ENCODE measurements at places on chromosomes 2 and 18. TPM values are rescaled to one million over a fixed set of nuclear protein-coding genes. Genes with fewer than 3 reads are reported as not detected.

The NABP1 gene
- total RNA-seq = 5.0 TPM

- H3K4me1 ChIP-seq = peaks cover 4% of the 10 kb centered on the region
- no peaks in the 10 kb centered on the region for H3K36me3 ChIP-seq
- H3K27ac ChIP-seq = no peak overlapping the region
- H3K4me3 ChIP-seq = no peak overlapping the region
- no peak for DNase-seq
Measured at GRCh38 chr2:1787755-1788477, 43.6 kb upstream of the PXDN start.

The PKDCC gene
- 48.0 TPM for total RNA-seq

The SP140 gene
- 1.7 TPM for total RNA-seq

DNA sequence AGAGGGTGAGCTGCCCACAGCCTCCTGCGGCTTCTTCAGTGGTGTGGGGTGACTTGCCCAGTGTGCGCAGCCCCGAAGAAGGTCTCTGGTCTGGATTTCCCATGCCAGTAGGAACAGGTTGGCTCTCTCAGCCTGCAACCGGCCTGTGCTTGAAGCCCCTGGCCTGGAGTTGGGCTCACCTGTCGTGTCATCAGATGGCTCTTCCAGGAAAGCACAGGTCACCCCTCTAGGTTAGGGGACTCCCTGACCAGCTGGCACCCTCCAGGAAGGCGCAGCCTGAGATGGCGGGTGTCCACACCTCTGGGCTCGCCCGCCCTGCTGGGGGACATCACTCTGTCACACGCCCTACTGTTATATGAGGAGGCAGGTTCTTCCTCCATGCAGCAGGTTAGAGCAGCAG is 179.8 kb downstream of the SEPTIN10 start:
- no peak overlapping the region for H3K27ac ChIP-seq
- no peak overlapping the region for H3K4me3 ChIP-seq
- H3K36me3 ChIP-seq = no peaks in the 10 kb centered on the region
- no peaks in the 10 kb centered on the region for H3K4me1 ChIP-seq
- DNase-seq = no peak

DNA sequence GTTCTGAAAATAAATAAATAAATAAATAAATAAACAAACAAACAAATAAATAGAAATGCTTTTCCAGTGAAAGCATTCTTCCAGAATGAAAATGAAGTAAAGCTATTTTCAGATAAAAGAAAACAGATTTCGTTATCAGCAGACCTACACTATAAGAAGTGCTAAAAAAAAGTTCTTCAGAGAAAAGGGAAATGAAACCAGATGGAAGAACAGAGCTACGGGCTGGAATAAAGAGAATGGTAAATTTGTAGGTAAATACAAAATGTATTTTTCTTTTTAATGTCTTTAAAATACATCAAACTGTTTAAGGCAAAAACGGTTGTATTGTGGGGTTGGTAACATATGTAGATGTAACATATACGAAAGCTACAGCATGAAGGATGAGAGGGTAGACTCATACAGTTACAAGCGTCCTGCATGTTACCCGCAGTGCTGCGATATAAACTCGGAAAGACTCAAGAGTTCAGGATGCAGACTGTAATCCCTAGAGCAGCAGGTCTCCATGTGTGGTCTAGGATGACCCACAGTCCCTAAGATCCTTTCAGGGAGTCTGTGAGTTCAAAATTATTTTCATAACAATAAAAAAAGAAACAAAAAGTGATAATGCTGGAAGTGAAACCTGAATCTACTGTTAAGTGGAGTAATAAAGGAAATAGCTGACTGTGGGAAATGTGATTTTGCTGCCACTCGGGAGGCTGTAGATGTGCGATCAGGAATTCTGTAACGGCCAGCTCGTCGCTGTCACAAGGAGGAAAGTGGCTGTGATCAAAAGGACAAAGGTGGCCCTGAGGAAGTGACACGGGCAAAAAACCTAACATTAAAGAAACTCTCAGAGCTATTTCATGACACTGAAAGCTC is 5.3 kb upstream of the RAB12 start:
- H3K27ac ChIP-seq = no peak overlapping the region
- H3K27me3 ChIP-seq = peaks cover 9% of the 10 kb centered on the region
- H3K4me1 ChIP-seq = peaks cover 5% of the 10 kb centered on the region
- no peak overlapping the region for H3K4me3 ChIP-seq

DNA sequence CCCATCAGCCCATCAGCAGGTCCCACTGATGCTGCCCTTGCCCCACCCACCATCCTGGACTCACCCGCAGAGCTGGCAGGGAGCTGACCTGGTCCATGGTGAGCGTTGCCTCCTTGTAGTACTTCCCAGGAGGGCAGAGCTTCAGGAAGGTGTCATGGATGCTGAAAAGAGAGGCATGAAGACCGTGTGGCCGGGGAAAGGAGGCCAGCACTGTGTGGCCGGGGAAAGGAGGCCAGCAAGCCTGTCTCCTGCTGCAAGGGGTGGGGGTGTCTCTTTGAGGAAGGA is 11.9 kb downstream of the CIB4 start:
- no peaks in the 10 kb centered on the region for H3K36me3 ChIP-seq
- H3K4me3 ChIP-seq = no peak overlapping the region
- H3K4me1 ChIP-seq = no peaks in the 10 kb centered on the region
- DNase-seq = no peak
- H3K27me3 ChIP-seq = no peaks in the 10 kb centered on the region
- no peak overlapping the region for H3K27ac ChIP-seq

The MRPL44 gene
- 50.4 TPM for total RNA-seq

GRCh38 chr2:49982871-49983270 is 828.6 kb upstream of the FSHR start:
- H3K4me1 ChIP-seq = no peaks in the 10 kb centered on the region
- no peak overlapping the region for H3K4me3 ChIP-seq
- H3K27ac ChIP-seq = no peak overlapping the region
- H3K27me3 ChIP-seq = no peaks in the 10 kb centered on the region
- no peak for DNase-seq

DNA sequence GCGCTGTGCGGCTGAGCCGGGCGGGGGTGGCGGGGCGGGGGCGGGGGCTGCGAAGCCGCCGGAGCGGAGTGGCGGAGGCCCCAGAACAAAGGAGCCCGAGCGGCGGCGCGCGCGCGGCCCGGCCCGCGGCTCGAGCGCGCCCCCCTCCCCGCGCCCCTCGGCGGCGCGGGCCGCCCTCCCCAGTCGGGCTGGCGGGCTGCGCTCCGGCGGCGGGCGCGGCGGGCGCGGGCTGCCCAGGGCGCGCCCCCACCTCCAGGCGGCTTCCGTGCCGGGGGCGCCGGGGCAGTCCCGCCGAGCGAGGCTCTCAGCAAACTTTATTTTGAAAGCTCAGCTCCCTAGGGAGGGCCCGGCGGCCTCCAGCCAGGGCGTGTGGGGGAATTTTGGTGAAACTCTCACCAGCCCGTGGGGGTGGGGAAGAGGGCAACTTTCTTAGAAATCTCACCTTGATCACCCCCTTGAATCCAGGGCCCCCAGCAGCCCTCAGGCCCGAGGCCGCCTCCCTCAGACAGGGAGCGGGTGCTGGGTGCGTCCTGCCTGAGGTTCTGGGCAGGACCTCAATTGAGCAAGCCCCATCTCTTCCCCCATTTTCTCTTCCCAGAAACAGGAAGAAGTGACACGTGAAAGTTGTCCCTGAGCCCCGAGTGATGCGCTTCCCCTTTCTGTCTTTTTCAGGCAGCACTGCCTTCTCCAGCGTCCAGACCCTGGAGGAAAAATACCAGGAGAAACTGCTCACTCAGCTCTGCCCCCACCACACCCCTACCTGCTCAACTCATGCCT is 786 bp downstream of the TET3 start:
- H3K27me3 ChIP-seq = peaks cover 14% of the 10 kb centered on the region
- peak overlapping the region; percentile 48 for H3K4me3 ChIP-seq
- H3K27ac ChIP-seq = no peak overlapping the region
- H3K4me1 ChIP-seq = peaks cover 37% of the 10 kb centered on the region

GRCh38 chr2:171173087-171173486 is 12.4 kb upstream of the TLK1 start:
- no peak overlapping the region for H3K4me3 ChIP-seq
- no peak overlapping the region for H3K27ac ChIP-seq
- H3K36me3 ChIP-seq = no peaks in the 10 kb centered on the region
- no peak for DNase-seq
- no peaks in the 10 kb centered on the region for H3K27me3 ChIP-seq

The EGR4 gene
- total RNA-seq = not detected

DNA sequence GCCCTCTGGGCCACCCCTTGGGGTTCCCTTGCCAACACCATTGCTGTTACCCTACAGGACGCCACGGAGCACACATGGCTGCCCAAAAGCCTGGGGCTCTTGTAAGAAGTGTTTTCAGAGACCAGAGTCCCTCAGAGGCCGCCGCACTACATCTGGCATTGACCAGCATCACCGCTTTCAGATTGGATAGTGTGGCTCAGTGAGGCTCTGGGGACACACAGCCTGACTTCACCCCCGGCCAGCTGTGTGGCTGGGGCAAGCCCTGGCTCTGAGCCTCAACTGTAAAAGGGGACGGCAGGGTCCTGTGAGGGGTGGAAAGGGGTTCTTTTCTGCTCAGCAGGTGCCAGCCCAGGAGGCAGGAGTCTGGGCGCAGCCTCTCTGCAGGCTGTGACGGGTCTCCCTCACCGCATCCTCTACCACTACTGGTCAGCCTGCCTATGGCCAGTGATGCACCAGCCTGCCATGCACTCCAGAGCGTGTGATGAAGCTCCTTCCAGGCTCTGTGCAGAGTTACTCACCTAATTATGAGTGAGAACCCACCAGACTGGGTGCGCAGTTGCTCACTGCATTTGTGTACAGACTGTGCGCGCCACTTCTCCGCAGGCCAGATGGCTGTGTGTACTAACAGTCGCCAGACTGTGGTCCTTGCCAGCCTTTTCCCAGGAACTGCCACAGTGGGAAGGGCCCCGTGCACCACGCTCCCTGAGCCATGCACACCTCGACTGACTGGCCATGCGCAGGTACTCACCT is 10.7 kb upstream of the OTOF start:
- no peaks in the 10 kb centered on the region for H3K36me3 ChIP-seq
- H3K27ac ChIP-seq = no peak overlapping the region

- no peaks in the 10 kb centered on the region for H3K36me3 ChIP-seq
- H3K27ac ChIP-seq = no peak overlapping the region
- H3K27me3 ChIP-seq = no peaks in the 10 kb centered on the region
Measured at GRCh38 chr2:165989851-165990250, 36.3 kb upstream of the TTC21B start.

DNA sequence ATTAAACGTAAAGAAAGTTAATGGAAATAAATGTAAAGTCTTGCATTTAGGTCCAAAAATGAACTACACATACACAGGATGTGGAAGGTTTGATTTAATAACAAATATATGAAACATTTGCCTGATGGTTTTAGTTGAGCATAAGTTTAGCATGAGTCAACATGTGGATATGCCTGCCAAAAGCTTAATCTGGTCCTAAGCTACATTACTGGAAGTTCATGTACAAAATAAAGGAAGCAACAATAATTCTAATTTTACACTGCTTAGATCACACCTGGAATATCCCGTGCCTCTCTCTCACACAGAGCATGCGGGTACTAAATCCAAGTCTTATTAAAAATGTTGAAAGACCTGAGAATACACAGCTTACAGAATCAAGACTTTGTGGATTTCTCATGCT is 276.5 kb upstream of the NRP2 start:
- no peaks in the 10 kb centered on the region for H3K4me1 ChIP-seq
- no peak overlapping the region for H3K4me3 ChIP-seq
- no peak overlapping the region for H3K27ac ChIP-seq

DNA sequence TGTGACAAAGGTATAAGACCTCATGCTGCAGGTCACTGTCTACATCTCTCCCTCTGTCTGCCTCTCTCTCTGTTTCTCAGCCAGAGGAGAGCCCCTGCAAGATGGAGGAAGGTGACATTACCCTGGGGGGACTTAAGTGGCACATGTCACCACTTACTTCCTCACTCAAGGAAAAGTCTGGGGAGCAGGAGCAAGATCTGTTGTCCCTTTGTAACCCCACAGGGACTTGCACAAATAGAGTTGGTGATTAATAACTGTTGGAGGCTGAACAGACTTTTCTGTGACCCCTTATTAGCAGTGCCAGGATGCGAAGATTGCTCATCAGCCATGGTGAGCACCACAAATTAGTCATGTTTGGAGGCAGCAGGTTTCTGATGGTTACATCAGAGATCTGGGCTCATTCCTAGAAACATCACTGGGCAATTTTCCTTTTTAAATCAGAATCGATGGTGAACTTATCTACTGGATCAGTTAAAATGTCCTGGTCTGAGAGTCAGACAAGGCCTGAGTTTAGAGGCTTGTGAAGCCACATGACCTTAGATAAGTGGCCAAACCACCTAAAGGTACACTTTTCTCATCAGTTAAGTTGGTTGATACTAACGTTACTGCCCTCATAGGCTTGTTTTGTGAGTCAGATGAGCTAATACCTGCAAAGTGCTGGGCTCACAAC is 81.2 kb upstream of the LTBP1 start:
- no peak overlapping the region for H3K27ac ChIP-seq
- DNase-seq = no peak
- H3K27me3 ChIP-seq = no peaks in the 10 kb centered on the region
- no peaks in the 10 kb centered on the region for H3K36me3 ChIP-seq
- H3K4me1 ChIP-seq = no peaks in the 10 kb centered on the region

The MGAT4A gene
- total RNA-seq = 7.7 TPM

DNA sequence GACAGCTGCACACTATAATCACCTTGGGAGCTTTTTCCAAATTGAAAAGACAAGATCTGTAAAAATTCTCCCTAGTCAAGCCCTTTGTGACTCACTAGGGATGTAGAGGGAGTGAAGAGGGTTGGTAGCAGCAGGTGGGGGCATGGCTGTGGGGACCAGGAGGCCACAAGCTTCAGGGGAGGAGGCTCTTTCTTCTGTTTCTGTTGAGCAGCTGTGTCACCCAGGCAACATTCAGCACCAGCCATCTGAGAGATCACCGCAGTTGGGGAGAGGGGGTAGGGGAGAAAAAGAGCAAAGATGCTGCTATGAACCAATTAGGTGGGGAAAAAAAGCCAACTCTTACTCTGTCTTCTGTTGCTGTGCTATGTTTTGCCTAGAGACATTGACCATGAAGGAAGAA is 352.3 kb upstream of the MEIS1 start:
- no peak overlapping the region for H3K4me3 ChIP-seq
- H3K27me3 ChIP-seq = no peaks in the 10 kb centered on the region
- no peaks in the 10 kb centered on the region for H3K36me3 ChIP-seq
- DNase-seq = no peak
- H3K4me1 ChIP-seq = no peaks in the 10 kb centered on the region

DNA sequence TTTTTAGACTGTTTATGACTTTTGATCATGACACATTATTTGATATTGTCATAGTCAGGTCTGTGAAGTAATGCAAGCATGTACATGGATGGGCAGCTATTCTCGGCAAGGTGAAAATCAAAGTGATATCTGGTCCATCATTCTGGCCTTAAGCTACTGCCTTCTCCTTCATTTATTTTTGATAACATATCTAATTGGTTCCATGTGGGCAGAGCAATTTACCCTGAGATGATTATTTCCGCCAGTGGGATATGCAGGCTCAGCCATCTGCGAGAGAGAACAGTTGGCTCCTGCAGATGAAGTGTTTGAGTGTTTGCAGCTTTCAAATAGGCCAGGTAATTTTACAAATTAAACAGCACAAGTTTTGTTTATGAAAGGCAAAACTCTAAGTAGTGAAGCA is 116.4 kb downstream of the LYPD6 start:
- DNase-seq = no peak
- no peaks in the 10 kb centered on the region for H3K4me1 ChIP-seq
- H3K36me3 ChIP-seq = no peaks in the 10 kb centered on the region

- no peaks in the 10 kb centered on the region for H3K36me3 ChIP-seq
- no peak overlapping the region for H3K4me3 ChIP-seq
Measured at GRCh38 chr18:63283305-63284094, 36.1 kb downstream of the BCL2 start.

The GORASP2 gene
- 86.8 TPM for total RNA-seq

GRCh38 chr18:40055262-40055661 is 1899.8 kb upstream of the PIK3C3 start:
- no peak overlapping the region for H3K27ac ChIP-seq
- no peak for DNase-seq
- H3K4me3 ChIP-seq = no peak overlapping the region
- no peaks in the 10 kb centered on the region for H3K27me3 ChIP-seq

Data from H1 (cell line).